ENCODE measurements at places on chromosomes 5 and 9. TPM values are rescaled to one million over a fixed set of nuclear protein-coding genes. Genes with fewer than 3 reads are reported as not detected.

DNA sequence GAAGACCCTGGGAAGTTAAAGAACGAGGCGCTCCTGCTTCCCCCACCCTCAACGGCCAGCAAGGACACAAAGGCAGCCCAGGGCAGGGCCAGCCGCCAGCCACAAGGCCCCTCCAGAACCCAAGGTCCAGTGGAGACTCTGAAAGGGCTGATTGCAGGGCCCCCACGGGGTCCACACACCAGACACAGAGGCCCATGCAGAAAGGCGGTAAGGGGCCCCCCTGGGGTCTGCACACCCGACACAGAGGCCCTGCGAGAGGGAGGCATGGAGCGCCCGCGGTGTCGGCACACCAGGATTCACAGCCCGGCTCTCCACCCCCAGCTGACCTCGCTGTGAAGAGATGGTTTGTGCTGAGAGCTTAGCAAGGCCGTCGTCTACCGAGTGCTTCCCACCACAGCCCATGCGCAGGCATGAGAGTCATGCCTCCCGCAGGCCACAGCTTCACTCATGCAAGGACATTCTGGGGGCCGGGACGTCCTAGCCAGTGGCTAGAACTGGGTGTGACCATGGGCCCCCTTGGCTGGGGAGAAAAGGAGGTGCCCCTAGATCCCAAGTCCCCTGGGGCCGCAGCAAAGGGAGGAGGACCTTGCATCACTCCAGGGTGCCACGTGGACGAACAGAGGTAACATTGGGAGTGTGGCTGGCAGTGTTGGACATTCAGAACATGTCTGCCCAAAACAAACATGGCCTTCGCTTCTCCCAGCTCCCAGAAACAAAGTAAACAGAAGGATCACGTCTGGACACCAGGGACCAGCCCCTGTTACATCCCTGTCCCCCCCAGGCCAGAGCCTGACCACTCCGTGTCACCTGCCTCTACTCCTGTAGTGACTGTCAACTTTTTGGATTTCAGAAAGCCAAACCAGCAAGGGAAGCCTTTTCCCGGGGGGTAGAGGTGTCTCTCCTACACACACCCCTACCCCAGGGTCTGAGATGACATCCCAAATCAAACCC lies 9.8 kb downstream of the BRD3 start:
- DNase-seq: peak; percentile 83

INSL4 gene
- total RNA-seq: not detected

FOXI1 gene
- total RNA-seq: not detected

GRCh38 chr5:54136516-54137440 lies 173.6 kb downstream of the ARL15 start:
- DNase-seq: no peak

DNA sequence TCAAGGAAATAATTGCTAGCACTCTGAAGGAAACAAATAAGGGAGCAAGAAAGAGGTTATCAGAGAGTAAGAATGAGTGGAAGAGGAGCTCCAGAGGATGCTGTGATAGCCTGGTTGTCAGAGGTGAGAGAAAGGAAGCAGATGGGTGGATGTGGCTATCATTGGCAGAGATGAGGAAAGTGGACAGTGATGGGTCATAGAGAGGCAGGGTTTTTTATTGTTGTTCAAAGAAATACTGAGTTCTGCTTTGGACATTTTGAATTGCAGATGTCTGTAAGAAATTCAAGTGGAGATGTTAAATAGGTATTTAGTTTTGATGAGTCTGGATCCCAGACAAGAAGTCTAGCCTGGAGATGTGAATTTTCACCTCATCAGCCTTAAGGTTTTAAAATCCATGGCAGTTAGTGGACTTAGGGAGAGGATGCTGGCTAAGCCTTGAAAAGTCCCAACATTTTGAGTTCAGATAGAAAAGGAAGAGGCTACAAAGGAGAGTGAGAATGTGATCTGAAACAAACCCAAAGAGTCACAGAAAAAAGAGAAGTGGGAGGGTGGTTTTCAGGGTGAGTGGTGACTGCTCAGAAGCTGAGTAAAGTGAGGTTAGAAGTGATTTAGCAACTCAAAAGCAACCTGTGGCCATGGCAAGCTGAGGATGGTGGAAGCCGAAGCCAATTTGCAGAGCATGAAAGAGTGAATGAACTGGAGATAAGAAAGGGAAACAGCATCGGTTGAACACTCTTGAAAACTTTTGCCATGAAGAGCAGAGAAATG lies 50.4 kb downstream of the PPIC start:
- DNase-seq: no peak

DNA sequence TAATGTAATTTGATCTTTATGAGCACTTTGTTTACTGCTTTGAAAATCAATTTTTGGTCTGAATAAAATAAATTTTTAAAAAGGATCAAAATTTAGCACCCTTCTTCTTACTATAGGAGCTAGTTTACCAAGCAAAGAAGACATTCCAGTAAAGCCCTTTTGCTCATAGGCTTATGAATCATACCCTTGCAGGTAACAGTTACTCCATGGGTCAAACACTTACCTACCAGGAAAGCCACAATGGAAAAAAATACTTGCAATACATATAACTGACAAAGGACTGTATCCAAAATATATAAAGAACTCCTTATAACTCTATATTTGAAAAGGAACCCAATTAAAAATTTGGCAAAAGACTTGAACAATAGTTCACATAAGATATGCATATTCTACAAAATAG lies 66.6 kb downstream of the SHOC1 start:
- no peak for DNase-seq

DNA sequence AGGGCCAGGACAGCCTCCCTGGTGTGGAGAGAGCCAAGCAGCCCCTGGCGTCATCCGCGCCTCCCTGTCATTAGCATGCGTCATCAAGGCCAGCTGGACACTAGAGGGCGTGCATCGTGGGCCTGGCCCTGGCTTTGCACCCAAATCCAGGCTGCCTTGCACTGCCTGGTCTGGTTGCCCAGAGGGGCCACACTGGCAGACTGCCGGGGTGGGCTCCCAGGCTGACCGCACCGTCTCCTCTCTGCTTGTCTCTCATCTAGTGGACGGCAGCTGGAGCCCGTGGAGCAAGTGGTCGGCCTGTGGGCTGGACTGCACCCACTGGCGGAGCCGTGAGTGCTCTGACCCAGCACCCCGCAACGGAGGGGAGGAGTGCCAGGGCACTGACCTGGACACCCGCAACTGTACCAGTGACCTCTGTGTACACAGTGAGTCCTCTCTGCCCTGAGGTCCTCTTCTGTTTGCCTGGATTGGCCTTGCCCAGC lies 29.0 kb downstream of the HK3 start:
- DNase-seq: peak; percentile 99

MOB3B gene
- total RNA-seq: under 0.01 TPM

DNA sequence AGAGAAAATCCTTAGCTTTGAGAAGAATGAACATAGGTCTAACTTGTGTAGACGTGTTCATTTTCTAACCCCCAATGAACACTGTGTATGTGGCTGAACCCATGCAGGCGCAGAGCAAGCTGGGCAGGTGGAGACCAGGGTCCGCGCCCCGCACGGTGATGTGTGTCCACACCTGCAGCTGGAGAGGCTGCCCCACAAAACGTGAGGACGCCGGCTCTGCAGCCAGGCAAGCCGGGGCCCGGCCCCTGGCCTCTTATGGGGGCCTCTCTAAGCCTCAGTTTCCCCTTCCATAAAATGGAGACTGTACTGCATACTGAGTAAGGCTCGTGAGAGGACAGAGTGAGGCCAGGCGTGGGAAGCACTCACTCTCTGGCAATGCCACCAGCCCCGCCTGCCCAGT lies 124.7 kb upstream of the RAPGEF1 start:
- peak; percentile 21 for DNase-seq

- DNase-seq: no peak
Observed at GRCh38 chr9:3043369-3043768, 199.5 kb upstream of the PUM3 start.

GRCh38 chr9:6186691-6187090 lies 28.9 kb upstream of the IL33 start:
- DNase-seq: no peak

DNA sequence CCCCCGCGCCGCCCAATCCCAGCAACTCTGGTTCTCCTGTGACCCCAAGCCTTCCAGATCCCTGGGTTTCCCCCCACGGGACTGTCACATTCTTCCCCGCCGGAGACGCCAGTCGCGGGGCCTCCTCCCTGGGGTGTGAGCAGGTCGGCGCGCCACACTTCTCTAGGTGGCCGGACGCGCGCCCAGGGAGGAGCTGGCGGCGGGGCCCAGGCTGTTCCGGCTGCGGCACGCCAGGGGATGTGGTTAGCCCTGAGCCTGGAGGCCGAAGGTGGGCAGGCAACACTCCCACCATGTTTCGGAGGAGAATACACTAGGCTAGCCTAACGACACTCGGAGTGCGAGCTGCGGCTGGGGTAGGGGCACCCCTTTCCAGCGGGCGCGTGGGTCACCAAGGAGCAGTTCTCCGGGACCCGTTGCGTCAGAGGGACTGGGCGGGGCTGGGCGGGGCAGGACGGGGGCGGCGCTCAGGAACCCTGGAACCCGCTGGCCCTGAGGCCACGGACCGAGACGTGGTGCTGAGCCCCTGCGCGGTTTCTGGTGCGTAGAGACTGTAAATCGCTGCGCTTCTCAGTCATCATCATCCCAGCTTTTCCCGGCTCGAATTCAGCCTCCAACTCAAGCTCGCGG lies at the start of gene SLC27A6:
TSS of gene SLC27A6 (plus strand) at position 478 of the 627 bp plus-strand sequence. CDS start 650 bp downstream, outside the sequence.
- DNase-seq: peak; percentile 41

DNA sequence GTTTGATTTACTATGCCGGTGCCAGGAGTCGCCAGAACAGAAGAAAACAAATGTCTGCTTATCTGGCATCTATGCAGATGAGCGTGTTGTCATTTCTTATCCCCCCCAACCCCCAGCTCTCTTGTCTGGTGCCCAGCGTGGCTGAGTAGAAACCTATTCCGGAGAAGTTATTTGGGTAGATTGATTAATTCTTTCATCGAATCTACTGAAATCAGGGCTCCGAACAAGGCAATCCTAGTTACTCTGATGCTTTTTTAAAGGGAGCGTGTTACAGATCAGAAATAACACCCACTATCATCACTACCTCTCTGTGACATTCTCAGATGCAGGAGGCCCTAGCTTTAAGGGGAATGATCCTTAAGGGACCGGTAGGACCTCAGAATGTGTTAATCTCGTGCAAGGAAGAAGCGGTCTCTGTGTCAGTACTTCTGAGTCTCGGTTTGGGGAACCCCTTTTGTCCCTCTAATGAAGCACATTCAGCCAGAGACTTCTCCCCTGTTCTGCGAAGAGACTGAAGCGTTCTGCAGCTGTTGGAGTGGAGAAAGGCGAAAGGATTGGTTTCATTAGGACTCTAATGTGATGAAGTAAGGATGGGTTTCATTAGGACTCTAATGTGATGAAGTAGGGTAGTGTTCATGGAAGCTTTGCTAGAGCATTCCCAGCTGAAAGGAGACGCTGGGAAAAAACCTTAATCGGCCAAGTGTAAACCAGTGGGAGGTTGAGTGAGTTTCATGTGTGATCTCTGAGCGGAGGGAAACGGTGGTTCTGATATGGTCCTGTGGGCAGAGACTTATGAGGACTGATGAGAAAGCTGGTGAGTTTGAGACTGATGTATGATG lies 1.5 kb downstream of the PIP5K1B start:
- DNase-seq: no peak

DNA sequence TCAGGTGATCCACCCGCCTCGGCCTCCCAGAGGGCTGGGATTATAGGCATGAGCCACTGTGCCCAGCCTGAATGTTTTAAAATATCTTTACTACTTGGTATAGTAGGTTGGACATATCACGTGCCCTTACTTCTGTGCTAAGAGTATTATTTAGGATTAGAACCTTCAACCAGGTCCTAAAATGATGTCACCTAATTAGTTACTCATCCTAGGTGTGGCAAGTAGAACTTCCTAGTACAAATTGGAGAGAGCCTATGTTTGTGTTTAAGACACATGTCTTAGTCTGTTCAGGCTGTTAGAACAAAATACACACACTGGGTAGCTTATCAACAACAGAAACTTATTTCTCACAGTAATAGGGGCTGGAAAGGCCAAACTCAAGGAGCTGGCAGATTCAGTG lies 51.5 kb downstream of the ZFAND5 start:
- no peak for DNase-seq

SH3PXD2B gene
- total RNA-seq: 58.3 TPM

- DNase-seq: no peak
Observed at GRCh38 chr9:15513335-15513734, 2.6 kb upstream of the PSIP1 start.

- DNase-seq: peak; percentile 18
Observed at GRCh38 chr5:76720988-76721569, 5.2 kb downstream of the F2R start.

GRCh38 chr5:473551-474192 lies 30.7 kb downstream of the EXOC3 start:
- DNase-seq: peak; percentile 95

DNA sequence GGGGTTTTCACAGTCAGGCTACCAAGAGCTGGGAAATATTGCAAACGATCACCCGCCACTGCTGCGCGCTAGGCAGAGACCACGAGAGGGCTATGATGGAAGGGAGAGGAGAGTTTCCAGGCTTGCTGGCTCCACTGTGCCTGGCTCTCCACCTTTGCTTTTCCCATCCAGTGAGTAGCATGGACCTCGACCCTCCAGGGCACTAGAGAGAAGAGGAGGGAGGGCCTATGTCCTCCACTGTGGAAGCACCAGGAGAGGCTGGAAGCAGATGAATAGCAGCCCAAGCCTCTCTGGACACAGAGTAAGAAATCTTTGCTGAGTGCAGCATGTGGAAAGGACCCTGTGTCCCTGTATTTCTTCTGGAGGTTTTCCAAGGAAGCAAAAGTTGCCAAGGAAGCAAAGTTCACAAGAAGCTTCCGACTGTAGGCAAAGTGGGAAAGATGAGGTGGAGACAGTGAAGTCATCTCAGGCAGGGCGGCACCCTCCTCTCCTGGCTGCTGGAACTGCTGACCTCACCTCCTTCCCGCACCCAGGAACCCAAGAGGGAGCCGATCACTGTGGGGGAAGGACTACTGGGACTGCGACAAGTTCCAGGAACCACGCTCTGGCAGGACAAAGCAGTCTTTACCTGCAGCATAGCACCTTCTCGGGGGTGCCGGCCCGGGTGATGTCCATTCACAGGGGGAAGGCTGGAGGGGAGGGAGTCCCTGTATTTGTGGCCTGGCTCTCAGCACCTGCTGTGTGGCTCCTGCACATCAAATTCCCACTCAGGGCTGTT lies 79.6 kb downstream of the CSNK1A1 start:
- DNase-seq: peak; percentile 25

WHRN gene
- 2.2 TPM for total RNA-seq

DNA sequence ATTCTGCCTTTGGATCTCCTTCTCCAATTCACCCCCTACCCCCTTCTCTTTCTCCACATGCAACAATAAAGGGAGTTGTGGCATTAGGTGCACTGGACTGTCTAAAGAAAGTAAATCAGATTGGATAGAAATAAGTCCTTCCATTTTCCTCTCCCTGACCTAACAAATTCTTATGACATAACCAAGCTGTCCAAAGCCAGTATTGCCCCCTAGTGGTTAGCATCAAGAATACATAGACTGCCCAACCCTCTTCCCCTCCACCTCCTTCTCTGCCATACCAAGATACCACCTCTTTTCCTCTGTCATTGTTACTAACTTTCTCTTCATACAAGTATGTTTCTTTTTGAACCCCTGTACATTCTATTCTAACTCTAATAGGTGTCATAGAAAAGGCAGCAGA lies 45.7 kb downstream of the PPARGC1B start:
- DNase-seq: no peak

GRCh38 chr5:141672841-141673813 lies 8.9 kb downstream of the ARAP3 start:
- DNase-seq: peak; percentile 49
